B cell (primary cell): ENCODE measurements at places on chromosomes 12 and 14.

DNA sequence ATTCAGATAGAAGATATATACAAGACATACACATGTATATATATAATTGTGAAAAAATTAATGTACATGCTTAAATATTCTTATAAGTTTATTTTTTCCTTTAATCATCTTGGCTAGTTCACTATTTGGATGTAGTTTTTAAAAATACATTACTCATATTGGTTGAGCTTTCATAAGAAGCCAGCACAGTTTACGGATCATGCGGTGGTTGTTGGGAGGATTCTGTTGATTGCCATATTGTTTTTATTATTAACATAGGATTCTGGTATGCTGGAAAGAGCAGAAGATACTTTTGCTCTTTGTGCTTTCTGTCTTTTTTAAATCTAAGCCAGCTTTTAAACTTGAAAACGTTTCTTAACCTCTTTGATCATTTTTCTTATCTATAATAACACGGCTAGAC lies 163.4 kb downstream of the OTOGL start:
- DNase-seq = no peak

DNA sequence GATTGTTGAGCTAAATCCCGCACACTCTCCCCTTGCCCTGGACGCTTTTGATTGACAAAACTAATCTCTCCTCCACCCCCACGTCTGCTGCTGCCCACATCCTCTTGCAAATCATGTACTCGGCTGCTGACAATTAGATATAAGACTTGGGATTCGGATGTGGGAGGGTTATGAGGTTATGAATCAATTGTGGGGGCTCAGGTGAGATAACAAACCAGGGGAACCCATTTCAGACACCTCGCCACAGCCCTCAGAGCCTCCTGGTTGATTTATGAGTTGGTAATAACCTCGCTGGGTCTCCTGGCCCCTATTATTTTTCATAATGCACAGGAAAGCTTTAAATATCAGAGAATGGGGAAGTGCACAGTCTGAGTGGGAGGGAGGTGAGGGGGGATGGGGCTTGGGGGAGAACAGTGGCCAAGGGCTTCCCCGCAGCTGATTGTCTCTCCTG lies 449.9 kb downstream of the DPF3 start:
- peak; percentile 53 for DNase-seq

- DNase-seq = no peak
Measured at GRCh38 chr12:24494401-24494800, 454.5 kb downstream of the BCAT1 start.

- no peak for DNase-seq
Measured at GRCh38 chr14:23660290-23661226, 24.4 kb downstream of the DHRS2 start.

DNA sequence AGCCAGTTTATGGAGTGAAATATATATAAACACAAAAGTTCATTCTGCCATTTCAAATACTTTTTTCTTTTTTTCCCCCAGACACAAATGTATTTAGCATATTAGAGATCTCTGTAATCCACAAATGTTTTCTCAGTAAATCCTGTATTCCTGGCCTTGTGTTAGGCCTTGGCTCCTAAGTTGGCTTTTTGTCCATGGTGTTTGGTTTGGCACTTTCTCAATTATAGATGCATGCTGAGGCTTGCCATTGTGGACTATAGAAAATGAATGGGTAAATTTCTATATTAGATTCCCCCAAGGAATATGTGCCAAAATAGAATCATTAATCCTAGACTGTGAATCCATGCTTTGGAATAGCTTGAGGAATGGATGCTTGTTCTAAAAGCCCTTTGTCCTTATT lies 17.0 kb downstream of the RIC8B start:
- no peak for DNase-seq

GRCh38 chr12:44889162-44889561 lies 13.0 kb upstream of the NELL2 start:
- no peak for DNase-seq

GRCh38 chr14:63964113-63964512 lies 111.3 kb downstream of the SYNE2 start:
- no peak for DNase-seq

DNA sequence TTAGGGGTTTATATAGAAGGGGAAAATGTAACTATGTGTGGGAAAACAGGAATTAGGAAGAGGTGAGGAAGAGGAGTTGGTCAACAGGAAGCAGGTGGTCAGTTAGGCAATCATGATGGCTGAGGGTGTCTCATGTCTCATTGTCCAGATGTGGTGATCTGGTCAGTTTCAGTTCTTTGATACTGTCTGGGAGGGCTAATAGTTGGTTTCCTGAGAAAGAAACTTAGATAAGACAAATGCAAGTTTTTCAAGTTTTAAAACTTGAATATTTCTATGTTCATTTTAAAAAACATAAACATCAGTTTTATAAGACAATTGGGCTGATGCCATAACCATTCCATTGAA lies 1121.8 kb upstream of the USP15 start:
- DNase-seq = no peak

DNA sequence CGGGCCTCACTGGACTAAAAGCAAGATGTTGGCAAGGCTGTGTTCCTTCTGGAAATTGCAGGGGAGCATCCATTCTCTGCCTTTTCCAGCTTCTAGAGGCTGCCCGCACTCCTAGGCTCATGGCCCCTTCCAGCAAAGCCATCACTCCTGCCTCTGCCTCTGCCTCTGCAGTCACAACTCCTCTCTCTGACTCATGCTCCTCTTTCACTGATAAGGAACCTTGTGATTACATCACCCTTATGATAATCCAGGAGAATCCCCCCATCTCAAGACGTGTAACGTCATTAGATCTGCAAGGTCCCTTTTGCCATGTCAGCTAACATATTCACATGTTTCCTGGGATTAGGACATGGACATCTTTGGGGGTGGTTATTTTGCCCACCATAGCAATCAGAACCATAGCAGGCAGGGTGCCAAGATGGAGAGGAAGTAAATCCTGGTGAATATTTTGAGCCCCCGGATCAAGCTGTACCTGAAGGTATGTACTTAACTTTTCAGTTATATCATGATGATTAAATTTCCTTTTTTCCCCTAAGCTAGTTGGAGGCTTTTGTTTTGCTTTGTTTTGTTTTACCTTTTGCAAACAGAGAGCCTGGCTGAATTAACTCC lies 123.6 kb downstream of the SCARB1 start:
- DNase-seq = no peak

- DNase-seq = no peak
Measured at GRCh38 chr14:56903304-56903969, 93.2 kb upstream of the OTX2 start.

DNA sequence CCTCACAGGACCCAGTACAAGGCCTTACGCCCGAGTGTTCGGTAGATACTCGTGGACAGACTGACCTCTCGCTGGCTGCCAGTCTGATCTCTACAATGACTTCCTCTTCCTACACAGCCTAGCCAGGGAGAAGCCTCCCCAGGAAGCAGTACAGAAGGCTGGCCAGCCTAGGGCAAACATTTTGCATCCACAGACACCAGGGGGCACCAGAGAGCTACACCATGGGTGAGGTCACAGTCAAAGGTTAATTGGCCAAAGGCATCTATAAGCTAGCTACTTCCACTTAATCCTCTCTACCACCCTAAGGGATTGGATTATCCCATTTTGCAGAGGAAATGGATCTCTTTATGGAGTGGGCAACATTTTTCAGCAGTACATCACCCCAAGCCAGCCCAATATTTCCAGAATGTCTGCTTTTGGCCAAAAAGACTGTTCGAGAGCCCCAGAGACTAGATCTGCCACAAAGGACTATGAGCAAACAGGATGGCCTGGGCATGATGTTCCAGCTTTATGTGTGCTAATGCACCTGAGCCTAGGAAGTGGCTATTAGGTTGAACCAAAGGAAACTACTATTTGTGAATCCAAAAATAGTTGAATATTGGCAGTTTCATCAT lies 14.6 kb upstream of the PNMA1 start:
- DNase-seq = peak; percentile 86

GRCh38 chr14:44612002-44612401 lies 104.9 kb upstream of the FSCB start:
- DNase-seq = no peak

DNA sequence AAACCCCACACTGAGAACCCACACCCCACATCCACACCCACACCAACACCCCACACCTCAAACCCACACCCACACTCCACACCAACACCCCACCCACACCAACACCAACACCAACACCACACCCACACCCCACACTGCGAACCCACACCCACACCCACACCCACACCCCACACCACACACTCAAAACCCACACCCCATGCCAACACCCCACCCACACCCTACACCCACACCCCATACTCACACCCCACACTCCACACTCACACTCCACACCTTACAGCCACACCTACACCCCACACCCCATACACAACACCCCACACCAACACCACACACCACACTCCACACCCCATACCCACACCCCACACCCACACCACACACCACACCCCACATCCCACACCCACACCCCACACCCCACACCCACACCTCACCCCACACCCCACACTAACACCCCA lies 38.0 kb downstream of the TMEM120B start:
- DNase-seq = no peak

GRCh38 chr14:74407801-74408154 lies 18.2 kb downstream of the SYNDIG1L start:
- DNase-seq = no peak

- no peak for DNase-seq
Measured at GRCh38 chr12:53871367-53871766, 67.3 kb upstream of the HOXC13 start.

DNA sequence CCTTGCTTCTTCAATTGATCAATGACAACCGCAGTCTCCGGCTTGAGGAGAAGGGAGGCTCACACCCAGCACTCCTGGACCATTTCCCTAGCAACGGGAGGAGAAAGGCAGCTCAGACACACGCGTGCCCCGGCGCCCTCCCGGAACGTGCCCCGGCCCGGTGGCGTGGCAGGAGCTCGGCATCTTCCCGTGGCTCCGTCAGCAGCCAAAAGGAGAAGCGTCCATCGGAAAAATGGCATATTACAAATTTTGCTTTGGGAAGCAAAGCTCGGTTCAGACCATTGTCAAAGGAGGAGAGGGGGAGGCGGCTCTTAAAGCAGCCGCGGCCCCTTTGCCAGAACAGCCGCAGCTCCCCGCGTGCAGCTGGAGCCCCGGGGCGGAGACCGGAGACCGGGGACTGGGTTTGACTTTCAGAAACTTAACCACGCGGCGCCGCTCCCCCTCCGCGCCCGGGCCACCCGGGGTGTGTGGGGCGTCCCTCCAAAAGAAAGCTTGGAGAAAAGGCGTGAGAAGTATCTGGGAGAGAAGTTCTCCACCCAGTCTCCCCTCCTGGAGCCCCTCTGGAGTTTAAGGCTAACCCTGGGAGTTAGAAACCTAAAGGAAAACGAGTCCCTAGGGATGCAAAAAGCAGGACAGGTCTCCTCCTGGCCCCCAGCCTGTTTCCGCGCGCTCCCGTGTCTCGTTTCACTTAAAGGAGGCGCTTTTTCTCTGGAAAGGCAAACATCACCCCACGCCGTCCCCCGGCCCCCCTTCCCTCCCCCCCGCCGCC lies 545 bp downstream of the PPFIA2 start:
- DNase-seq = no peak

GRCh38 chr14:37452323-37452722 lies 142.7 kb downstream of the FOXA1 start:
- DNase-seq = no peak

- DNase-seq = no peak
Measured at GRCh38 chr14:32940711-32941667, 2.3 kb downstream of the NPAS3 start.

- no peak for DNase-seq
Measured at GRCh38 chr12:6016756-6017155, 71.7 kb upstream of the ANO2 start.

GRCh38 chr12:101738920-101739665 lies at the start of gene SYCP3:
Gene SYCP3 (minus strand): TSS chr12:101739462. CDS start chr12:101737935, 1,527 bp downstream.
- DNase-seq = no peak

GRCh38 chr12:32435921-32436705 lies 36.8 kb downstream of the FGD4 start:
- no peak for DNase-seq

- no peak for DNase-seq
Measured at GRCh38 chr14:84991021-84991420, 538.9 kb upstream of the FLRT2 start.

DNA sequence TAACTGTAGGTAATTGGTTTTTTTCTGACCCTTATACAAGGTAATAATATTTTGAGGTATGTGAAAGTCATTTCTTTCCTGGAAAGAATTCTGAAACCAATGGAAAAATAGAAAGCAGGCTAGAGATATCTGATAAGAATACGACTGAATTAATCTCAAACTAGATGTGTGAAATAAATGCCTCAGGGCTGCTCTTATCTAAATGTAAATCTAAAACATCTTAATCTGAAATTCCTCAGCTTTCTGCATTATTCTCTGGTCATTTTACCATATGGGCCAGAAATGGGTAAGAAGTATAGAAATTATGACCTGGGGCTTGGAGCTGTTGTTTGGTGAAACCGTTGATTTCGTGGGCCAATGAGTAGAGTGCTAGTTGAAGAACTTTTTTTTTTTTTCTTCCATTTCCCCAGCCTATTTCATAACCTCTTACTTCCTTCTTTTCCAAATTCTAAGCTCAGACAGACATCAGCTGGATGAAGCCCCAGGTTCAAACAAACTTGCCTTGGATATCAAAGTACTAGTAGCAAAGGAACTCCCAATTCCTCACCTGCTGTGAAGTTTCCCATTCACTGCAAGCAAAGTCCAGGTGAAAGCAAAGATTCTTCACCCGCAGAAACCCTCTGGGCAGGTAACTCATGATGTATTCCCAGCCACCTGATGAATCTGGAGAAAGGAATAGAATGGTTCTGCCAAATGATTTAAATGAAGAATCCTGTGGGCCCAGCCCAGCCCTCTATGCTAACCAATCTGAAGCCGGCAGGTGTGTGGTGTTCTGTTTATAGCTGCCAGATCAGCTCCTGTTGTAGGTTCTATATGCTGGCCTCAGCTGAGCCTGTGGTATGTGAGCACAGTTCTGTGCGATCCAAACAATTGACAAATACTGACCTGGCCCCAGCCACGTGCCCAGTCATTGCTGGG lies 9.7 kb upstream of the FOS start:
- no peak for DNase-seq

DNA sequence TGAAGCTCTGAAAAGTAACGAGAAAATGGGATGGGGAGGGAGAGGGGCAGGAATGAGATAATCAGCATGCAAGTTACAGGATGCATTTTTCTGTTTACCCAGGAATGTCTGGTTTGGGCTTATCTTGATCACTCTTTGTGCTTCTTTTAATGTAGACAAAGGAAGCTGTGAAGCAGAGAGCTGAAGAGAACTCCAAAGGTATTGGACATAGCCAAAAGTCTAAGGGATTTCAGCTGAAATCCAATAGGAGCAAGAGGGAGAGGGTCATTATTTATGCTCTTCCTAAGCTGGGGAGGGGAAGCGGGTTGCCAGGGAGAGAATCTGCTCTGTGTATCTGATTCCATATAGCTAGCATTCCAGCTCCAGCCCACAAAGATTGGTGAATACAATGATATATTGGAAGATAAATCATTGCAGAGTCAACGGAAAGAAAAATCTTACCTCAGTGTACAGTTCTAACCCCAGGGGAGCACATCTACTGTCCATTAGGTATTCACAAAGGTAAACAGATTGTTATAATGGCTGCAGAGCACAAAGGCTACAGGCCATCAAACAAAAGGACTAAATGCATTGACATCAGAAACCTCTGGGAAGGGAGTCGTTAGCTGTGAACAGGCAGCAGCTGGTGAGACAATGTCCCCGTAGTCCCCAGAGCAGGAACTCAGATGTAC lies 61.0 kb upstream of the PELI2 start:
- no peak for DNase-seq

GRCh38 chr14:99534333-99534732 lies 53.1 kb downstream of the CCNK start:
- DNase-seq = no peak
